ENCODE measurements at places on chromosomes 16 and 17. TPM values are rescaled to one million over a fixed set of nuclear protein-coding genes. Genes with fewer than 3 reads are reported as not detected.

Gene TLCD1
- 2.4 TPM for total RNA-seq

Gene DRC7
- total RNA-seq, result not detected

Gene CES3
- 0.62 TPM for total RNA-seq

Gene SLC35G6
- not detected for total RNA-seq

Gene XAF1
- 31.7 TPM for total RNA-seq

Gene SCO1
- 36.3 TPM for total RNA-seq

Gene TP53TG3C
- total RNA-seq, result not detected

Gene TAT
- not detected for total RNA-seq

GRCh38 chr16:75105306-75106061 lies 11.1 kb downstream of the LDHD start:
- DNase-seq, result peak; percentile 87

DNA sequence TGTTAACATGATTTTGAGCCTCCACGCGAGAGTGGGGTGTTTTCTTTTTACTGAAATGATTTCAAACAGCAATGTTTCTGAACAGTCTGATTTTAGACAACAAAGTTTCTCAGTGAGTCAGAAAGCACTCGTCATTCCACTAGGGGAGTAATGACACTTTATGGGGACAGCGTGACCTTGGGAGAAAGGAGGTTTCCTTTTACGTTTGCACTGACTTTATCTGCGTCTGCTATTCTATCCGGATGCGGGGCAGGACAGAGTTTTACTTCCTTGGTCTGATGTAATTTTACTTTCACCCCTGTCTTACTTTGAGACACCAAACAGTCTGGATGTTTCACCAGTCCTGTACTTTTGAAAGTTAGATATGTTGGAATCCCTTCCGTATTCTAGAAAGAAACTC lies 20.7 kb downstream of the SLC47A1 start:
- no peak for DNase-seq

GRCh38 chr16:85519540-85520231 lies 93.4 kb upstream of the GSE1 start:
- no peak for DNase-seq

DNA sequence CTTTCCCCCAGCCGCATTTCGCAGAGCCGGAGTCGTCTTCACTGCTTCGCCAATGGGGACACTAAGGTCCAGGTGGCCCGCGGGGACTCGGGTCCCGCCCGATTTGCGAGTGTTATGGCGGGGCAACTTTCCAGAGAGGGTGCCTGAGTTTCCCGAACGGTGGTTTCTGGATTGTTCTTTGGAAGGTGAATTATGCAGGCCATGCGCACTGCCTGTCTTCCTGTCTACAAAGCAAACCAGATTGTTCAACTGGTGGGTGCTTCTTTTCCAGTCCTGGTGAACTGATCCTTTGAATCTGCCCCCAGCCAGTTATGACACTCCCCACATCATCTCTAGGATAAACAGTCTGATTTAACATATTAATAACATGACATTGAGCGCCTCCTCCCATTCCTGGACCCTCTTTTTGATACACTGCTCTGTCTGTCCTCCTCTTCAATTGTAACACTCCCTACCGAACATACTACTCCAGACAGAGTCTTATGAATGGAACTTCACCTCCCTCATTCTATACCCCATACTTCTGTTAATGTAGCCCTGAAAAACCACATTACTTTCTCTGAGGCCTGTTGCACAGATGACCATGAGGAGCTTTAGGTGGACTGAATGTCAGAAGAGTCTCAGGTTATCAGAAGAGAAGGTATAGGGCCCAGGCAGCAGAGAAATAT lies 159.0 kb downstream of the RAB11FIP4 start:
- no peak for DNase-seq

GRCh38 chr17:5533486-5534315 lies 47.3 kb downstream of the MIS12 start:
- DNase-seq, result no peak

- DNase-seq, result no peak
Observed at GRCh38 chr17:35981908-35982330, 622 bp upstream of the CCL16 start.

DNA sequence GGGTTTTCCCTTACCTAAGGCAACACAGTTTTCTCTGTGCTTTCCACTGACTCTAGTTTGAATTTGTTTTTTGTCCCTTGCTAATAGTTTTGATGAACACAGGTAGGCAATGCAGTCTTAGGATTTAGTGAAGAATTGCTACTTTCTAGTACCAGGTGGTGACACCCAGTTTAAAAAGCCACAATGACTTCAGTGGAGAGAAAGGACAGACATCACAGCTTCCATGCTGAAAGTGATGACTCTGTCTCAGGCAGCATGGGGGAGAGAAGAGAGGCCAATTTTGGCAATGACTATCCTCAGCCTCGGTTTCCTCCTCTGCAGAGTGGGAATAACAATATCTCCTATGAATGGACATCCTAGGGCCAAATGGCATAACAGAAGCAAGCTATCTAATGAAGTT lies 118.8 kb downstream of the AXIN2 start:
- no peak for DNase-seq

DNA sequence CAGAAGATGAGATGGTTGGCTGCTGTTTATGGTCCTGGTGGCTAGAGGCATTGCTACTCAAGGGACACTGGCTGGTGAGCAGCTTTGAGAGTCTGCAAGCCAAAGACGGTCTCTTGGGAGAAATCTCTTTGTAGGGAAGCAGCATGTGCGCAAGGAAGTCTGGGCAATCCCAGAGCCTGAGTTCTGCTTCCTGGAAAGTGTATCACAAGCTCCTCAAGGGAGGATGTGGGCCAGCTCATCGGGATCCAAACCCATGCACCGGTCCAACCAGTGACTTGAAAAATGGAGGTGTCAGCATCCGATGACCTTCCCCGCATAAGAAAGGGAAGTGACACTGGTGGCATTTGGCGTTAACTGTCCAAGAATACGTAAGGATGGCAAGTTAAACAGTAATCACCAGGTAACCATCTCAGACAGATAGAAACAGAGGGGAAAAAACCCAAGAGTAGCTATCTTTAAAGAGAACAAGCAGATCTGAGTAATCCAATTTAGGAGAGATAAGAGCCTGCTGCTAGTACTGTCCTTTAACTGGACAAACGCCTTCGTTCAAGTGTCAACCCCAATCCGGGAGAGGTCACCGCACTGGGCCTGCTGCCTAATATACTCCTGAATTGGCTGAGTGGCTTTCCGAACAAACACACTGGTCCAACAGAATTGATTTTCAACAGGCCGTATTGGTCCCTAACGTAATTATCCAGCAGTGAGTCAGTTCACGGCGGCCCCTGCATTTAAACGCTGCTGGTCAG lies 303.0 kb upstream of the ZFHX3 start:
- no peak for DNase-seq

DNA sequence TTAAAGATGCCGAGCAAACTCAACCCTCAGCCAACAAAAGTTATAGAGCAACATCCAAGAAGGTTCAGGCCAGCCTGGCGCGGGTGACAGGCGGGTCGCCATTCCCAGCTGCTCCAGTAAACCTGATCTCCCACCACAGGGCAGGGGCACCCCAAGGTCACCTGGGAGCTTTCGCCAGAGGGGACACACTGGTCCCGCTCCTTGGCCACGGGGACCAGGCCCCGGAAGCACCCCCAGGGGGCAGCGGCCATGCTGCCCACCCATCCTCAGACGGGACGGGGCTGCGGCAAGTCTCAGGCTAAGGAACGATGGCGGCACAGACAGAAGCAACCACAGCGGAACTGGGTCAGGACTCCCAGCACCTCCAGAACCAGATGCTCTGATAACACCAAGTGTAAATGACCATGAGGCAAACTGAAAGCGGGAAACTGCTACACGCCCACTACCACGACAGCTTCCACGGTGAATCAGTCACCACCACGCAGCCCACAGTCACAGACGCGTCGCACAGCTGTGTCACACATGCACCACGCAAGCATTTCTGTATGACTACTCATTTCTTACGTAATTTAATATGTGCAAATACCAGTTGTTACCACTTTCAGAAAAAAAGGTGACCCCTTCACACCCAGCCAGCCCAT lies 14.1 kb upstream of the CCDC154 start:
- no peak for DNase-seq

DNA sequence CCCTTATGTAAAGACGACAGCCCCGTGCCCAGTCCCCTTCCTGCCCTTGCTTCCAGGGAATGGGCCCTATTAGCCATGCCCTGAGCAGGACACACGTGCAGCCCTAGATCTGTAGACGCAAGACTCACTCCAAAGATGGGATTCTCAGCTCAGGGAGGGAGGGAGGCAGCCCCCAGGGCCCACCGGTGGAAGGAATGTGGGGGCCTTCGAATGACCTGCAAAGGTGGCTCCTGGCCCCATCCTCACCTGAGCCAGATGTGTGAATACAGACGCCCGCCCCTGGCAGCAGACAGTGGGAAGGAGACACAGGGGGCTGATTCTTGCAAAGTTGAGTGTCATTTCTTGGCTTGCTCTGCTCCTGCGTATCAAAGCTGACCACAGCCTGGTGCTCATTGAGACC lies 47.8 kb downstream of the LITAF start:
- no peak for DNase-seq

GRCh38 chr17:4543557-4544026 lies 11.6 kb downstream of the MYBBP1A start:
- DNase-seq, result no peak

DNA sequence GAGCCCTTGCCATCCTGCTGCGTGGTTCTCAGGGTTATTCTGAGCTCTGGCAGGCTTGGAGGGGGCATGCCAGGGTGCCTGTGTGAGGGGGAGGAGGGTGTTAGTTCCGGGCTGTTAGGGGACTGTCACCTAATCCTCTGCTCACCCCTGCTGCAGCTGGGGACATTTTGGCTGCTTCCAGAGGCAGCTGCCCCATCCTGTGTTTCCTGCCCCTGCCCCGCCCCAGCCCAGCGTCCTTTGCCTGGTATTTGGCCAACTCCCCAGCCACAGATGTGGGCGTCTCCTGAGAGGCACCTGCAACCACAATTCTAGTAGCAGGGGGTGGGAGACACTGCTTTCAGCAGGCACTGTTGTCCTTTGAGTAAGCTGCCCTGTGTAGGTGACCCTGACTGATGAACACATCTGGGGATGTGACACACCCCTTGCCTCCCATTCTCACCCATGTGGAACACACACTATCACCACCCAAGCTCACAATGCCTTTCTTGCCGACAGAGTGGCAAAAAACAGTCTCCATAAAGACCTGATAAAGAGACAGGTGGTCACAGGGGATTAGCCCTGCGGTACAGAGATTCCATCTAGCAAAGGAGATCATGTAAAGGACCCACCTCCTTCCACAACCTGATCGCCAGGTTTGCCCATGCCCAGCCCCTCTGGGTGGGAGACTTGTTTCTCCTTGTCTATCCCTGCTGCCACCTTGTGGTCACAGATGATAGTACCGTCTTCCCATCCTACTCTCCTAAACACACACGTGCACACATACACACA lies at the start of gene CHRNE:
Gene CHRNE, minus strand, starts transcription at position 48 of the 768 bp plus-strand sequence. Its CDS starts 35 bp downstream, at position 13.
- DNase-seq, result no peak

DNA sequence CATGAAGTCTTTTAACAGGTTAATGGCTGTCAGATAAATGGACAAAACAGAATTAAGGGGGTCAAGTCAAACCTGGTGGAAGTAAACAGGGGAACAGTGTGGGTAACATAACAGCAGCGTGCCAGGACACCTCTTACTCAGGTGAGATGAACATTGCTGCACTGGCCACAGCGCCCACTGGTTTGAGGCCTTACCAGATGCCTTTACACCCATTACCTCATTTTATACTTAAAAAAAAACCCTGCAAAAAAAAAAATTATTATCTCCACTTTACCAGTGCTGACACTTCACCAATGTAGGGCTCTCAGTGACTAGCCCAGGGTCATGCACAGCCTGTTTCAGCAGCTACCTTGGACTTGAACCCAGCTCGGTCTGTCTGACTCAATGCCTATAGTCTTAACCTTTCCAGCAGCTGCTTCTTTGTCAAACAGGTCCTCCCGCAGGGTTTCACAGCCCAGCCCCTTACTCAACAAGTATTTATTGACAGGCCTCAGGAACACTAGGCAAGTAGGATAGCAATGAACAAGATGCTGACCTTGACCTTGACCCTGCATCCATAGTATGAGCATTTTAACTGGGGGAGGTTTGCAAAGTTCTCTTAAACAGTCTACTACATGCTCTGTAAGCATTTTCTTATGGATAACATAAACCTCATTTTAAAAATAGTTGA lies 30.2 kb downstream of the CMTM3 start:
- DNase-seq, result no peak

- DNase-seq, result no peak
Observed at GRCh38 chr16:8962393-8963009, 1.2 kb downstream of the USP7 start.

DNA sequence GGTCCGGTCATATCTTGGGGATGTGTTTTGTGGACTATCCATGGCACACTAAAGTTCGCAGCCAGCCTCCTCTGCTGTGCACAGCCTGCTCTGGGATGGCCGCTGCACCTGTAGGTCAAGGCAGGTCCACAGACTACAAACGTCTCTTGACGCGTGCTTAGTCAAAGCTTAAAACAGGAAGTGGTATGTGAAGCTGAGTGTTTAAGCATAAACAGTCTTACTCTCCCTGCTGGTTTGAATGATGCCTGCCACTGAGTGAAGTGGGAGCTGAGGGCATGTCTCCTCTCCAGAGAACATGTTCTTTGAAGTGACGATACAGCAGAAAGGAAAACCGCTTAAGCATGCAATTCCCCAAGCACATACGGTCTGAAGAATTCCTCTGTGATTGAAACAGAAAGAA lies 365.6 kb downstream of the SLC39A11 start:
- no peak for DNase-seq

DNA sequence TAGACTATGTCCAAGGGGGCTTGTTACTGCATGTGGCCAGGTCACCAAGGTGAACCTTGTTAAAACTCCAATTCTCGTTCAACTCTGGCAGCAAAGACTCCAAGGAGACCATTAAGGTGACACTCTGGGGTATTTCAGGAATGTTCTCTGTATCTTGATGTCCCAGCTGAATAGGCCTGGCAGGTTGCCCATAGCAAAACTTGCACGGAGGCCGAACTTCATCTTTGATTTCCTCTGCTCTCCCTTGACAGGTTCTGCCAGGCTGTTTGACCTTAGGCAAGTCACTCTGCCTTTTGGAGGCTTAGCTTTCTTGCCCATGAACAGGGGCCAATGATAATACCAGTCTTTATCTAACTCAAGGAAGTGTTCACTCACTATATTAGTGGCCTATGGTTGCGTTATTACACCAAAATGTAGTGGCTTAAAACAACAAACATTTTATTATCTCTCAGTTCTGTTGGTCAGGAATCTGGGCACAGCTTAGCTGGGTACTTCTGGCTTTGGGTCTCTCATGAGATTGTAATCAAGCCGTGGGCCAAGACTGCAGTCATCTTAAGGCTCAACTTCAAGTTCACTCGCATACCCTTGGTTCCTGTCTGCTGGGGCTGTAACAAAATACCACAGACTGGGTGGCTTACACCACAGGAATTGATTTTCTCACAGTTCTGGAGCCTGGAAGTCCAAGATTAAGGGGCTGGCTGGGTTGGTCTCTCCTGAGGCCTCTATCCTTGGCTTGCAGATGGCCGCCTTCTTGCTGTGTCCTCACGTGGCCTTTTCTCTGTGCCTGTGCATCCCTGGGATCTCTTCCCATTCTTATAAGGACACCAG lies 168.5 kb downstream of the UTP18 start:
- no peak for DNase-seq

GRCh38 chr17:74330446-74330845 lies 4.4 kb downstream of the KIF19 start:
- DNase-seq, result no peak
